ENCODE measurements at places on chromosomes 11 and 22. TPM values are rescaled to one million over a fixed set of nuclear protein-coding genes. Genes with fewer than 3 reads are reported as not detected.

GRCh38 chr11:114155116-114155515, 95.6 kb downstream of the ZBTB16 start:
- no peak for DNase-seq

Gene MAP6
- total RNA-seq, result not detected

GRCh38 chr11:6855971-6856541, 6.8 kb upstream of the OR10A2 start:
- no peak for DNase-seq

Gene DRD4
- 1.2 TPM for total RNA-seq

Gene GALNT18
- not detected for total RNA-seq

DNA sequence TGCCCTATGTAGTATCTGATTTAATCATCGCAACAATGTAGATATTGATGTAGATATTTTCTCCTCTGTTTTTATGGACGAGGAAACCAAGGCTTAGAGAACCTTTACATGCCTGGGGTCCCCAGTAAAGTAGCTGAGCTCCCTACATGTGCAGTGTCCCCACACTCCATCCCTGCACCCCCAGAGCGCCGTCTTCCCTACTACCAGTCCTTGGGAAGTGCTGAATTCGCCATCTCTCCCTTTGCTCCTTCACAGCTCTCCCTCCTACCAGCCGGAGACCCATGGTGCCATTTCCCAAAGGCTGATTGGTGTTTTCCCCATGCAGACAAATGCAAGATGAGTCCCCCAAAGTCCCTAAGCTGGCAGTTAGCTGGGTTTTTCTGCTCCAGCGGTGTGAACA, 86.0 kb downstream of the CEP164 start:
- no peak for DNase-seq

Gene PGA5
- not detected for total RNA-seq
